ENCODE measurements at places on chromosomes 3 and 15. TPM values are rescaled to one million over a fixed set of nuclear protein-coding genes. Genes with fewer than 3 reads are reported as not detected.
A peak's percentile ranks its signal among the peaks of the same experiment; 100 is the strongest.

DNA sequence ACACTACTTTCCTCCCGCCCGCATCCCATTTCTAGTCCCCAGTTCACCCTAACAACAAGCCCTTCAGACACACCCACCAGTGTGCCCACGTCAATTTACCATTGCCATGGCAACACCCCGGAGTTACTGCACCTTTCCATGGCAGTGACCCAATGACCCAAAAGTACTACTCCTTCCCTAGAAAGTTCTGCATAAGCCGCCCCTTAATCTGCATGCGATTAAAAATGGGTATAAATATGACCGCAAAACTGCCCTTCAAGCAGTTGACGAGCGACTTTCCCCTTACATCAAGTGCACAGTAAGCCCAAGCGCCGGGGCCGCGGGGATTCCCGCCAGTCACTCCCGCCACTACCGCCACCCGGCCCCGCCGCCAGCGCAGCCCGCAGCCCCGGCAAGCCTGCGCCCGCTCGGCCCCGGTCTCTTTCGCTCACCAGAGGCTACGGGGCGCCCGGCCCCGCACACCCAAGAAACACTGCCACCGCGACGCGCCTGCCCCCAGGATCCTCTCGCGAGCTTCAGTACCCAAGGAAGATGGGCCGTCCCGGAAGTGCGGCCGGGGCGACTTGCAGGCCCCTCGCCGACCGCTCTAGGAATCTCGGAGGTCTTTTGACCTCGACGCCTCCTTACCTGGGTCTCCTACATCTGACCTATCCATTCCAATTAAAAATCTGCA lies 27.2 kb upstream of the ZNF502 start:
- DNase-seq = peak; percentile 84

- DNase-seq = no peak
Observed at GRCh38 chr15:26781816-26782215, 8.9 kb upstream of the GABRB3 start.

ANP32A gene
- polyA plus RNA-seq = 49.2 TPM

GRCh38 chr3:141306276-141306675 lies 62.0 kb upstream of the ZBTB38 start:
- DNase-seq = peak; percentile 36

DNA sequence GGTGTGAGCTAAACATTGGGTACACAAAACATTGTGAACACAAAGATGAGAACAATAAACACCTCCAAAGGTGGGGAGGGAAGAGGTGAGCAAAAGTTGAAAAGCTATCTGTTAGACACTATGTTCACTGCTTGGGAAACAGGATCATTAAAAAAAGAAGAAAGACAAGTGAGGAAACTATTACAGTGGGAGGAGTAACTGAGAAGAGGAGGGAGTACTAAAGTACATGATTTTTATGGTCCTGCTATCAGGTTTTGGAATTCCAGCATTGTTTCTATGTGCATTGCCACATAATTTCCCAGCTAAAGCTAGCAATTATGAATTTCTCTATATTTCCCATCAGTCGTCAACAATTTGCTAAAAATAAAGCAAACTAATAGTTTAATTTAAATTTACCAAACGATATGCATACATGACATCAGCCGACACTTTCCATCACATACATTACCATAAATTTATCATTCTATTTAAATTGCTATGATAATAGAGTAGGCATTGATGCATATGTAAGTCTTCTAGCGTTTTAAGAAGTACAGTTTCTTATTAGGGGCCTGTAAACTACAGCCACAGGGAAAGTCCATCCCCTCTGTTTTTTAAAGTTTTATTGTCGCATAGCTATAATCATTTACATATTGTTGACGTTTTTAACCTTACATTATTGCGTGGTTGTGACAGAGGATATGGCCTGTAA lies 221.8 kb downstream of the CHL1 start:
- DNase-seq = no peak

DNA sequence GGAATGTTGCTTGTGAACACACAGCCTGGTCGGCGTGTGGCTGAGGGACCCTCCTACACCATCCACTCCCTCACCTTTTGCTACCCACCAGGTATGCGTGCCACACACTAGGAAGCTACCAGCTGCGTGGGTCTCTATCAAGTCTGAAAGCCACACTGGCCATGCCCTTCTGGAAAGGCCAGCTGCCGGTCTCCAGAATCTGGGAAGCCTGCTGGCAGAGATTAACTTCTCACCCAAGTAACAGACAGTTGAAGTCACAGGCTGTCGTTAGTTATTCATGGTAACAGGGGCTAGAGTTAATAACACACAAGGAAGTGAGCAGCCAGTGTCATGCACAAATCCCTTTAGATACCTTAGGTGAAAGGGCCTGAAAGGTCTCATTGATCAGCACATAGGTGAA lies 48.1 kb downstream of the SUSD5 start:
- DNase-seq = no peak

MITF gene
- polyA plus RNA-seq = 5.4 TPM

GRCh38 chr15:47415539-47415971 lies 301.8 kb upstream of the SEMA6D start:
- peak; percentile 57 for DNase-seq

GRCh38 chr15:84929795-84930603 lies 45.5 kb downstream of the SLC28A1 start:
- peak; percentile 72 for DNase-seq

- no peak for DNase-seq
Observed at GRCh38 chr3:150850191-150850590, 55.0 kb downstream of the MINDY4B start.

DNA sequence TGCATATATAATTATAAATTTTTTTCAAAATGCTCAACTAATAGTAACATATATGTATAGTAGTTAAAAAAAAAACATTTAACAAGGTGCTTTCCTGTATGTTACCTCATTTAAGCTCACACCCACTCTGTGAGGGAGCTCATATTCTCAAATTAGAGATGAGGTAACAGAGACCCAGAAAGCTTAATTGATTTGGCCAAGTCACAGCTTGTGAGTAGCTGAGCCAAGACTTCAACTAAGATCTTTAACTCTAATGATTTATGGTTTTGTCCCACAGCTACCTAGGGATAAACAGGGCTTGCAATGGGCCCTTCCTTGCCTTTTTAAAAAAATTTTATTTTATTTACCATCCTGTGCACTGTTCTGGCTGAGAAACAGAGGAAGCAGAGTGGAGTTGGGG lies 230.0 kb upstream of the GOLIM4 start:
- DNase-seq = no peak

Measured in IMR-90 (cell line).